ENCODE measurements at places on chromosomes 5 and 9.

GRCh38 chr5:66475731-66476130, 120.5 kb upstream of the MAST4 start:
- no peak for DNase-seq

GRCh38 chr5:50969151-50970031, 303.0 kb downstream of the PARP8 start:
- no peak for DNase-seq

DNA sequence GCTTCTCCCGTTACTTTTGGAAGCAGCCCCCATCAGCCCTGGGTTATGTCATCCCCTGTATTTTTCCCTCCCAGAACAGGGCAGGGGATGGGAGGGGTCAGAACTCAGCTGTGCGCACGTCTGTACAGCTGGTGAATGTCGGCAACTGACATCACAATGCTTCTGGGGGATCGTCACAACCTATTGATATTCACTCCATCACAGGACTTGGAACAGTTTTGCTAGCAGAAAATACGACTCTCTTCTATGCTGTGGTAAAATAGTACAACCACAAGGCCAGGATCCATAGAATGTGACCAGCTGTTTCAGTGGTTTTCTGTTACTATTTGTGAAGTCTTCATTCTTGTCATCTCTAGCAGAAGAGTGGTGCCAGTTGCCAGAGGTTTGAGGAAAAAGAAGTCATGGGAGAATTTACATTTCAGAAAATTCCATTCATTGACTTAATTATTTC, 77.1 kb upstream of the KLF4 start:
- peak; percentile 39 for DNase-seq

DNA sequence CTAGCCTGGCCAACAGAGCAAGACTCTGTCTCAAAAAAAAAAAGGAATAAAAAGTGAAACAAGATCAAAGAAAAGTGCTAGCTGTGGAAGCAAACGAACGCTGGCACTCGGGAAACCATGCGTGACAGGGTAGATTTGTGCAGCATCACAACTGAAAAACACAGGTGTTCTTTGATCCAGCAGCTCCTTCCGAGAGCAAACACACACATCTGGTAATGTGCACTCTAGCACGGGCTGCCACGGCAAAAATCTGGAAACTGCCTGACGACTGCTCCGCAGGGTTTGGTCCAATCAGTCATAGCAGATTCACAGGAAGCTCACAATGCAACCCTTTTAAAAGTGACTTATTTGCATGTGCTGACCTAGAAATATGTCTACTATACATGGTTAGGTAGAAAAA, 80.0 kb downstream of the SYK start:
- no peak for DNase-seq

- DNase-seq = no peak
Measured at GRCh38 chr5:388266-389196, 54.4 kb upstream of the EXOC3 start.

DNA sequence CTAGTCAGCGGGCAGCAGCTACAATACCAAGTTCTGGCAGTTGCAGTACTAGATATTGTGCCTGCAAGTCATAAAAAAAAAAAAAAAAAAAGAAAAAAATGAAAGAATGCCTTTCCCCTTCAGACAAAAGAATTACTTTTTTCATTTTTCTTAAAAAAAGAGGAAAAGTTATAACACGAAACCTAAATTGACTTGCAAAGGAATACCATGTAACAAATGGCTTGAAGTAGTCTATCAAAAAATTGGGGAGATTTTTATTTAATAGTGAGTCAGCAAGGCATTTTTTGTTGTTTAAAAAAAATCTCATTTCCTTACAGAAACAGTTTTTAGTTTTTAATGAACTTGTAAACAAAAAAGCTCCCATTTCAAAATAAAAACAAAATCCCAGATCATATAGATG, 55.6 kb downstream of the CSNK1A1 start:
- no peak for DNase-seq

DNA sequence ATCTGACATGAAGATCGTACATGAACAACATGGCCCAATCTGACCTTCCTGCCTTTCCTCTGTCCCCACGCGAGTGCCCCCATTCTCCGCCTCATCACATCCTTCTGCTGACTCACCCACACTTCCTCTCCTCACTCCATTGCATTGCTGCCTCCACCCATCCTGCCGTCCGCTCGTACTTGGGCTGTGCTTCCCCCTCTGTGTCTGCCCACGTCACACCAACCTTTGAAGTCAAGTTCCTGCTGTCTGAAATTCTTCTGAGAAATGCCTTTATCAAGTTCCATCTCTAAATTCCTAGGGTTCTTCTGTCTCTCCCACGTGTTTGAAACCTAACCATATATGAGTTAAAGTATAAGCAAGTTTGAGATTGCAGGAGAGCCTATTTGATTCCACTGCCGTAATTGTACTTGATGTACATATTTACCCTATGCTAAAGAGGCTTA, 18.0 kb upstream of the STARD4 start:
- peak; percentile 82 for DNase-seq

DNA sequence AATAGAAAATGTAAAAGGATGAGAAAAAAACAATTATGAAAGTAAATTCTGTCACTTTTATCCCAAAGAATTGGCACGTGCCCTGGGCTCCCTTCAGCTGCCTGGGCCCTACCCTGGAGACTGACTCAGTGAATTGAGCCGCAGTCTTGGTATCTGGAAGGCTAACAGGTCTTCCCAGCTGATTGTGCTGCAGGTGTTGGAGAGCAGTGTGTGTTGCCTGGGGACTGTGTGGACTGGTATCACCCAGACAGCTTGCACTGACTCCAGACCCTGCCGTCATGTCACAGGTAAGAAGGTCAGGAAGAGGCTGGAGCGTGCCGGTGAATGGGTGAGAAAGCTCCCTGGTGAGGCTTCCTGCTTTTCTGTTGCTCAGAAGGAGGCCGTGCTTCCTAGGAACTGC, 83.3 kb downstream of the AOPEP start:
- no peak for DNase-seq

DNA sequence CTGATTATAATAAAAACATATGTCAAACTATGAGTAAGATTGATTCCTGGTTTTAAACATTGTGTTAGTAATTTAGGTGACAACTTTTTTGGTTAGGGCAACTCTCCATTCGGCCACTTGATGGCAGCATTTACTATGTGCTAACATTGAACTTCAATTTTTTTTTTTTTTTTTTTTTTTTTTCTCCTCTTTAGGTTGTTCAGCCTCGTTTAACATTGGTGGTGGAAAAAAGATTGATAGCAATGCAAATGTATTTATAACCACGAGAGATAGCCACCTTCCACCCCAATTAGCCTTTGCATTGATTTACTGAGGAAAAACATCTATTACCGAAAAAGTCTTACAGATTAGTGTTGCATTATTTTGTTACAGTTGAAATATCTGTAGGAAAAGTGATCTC, 159.1 kb downstream of the CSNK1G3 start:
- peak; percentile 29 for DNase-seq

DNA sequence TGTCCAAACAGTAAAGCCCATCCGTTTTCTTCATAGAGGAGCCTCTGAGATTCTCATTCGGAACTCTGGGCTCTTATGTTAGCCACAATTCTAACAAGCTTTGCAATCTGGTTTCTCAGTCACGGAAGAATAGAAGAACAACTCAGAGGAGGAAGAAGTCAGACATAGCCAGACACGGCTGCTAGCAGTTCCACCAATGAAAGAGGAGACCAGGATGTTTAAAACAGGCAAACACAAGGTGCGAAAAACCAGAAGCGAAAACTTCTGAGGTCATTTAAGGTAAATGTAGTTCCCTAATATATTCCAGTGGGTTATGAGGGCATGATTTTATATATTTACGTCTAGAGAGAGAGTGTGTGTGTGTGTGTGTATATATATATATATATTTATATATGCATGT, 34.1 kb upstream of the GDNF start:
- no peak for DNase-seq

All from heart left ventricle (tissue), 16 donors.